Gastroesophageal sphincter (tissue), 4 donors: ENCODE measurements at places on chromosomes 11 and 22. TPM values are rescaled to one million over a fixed set of nuclear protein-coding genes. Genes with fewer than 3 reads are reported as not detected.
A peak's percentile ranks its signal among the peaks of the same experiment; 100 is the strongest.

Gene HBG2
- total RNA-seq = not detected

Gene SYT7
- total RNA-seq = 3.7 TPM

Gene RIC3
- total RNA-seq = 33.2 TPM

Gene TTC28
- total RNA-seq = 53.3 TPM

Gene C11orf87
- total RNA-seq = not detected

Gene UBQLN3
- total RNA-seq = 0.15 TPM

Gene PRG3
- total RNA-seq = not detected

Gene SCO2
- not detected for total RNA-seq

DNA sequence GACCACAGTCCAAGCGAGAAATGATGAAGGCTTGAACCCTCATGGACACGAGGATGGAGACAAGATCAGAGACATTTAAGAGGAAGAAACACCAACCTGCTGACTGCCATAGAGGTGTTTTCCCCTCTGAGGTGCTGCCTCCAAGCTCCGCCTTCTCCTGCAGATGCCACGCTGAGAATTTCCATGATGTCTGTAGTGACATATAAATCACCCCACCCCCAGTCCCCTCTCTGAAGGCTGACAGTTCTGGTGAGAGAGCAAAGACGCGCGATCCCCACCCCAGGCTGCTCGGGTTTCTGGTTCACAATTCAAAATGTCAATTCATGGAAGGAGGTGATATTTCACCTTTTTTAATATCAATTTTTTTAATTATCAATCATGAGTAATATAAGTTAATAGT lies 28.2 kb downstream of the LRRC32 start:
- no peaks in the 10 kb centered on the region for H3K36me3 ChIP-seq
- H3K4me1 ChIP-seq = no peaks in the 10 kb centered on the region
- H3K27ac ChIP-seq = no peak overlapping the region
- no peak overlapping the region for H3K4me3 ChIP-seq

GRCh38 chr11:97502201-97502600 lies 1112.4 kb downstream of the JRKL start:
- H3K4me3 ChIP-seq = no peak overlapping the region
- H3K27me3 ChIP-seq = no peaks in the 10 kb centered on the region
- no peaks in the 10 kb centered on the region for H3K36me3 ChIP-seq
- H3K27ac ChIP-seq = no peak overlapping the region

DNA sequence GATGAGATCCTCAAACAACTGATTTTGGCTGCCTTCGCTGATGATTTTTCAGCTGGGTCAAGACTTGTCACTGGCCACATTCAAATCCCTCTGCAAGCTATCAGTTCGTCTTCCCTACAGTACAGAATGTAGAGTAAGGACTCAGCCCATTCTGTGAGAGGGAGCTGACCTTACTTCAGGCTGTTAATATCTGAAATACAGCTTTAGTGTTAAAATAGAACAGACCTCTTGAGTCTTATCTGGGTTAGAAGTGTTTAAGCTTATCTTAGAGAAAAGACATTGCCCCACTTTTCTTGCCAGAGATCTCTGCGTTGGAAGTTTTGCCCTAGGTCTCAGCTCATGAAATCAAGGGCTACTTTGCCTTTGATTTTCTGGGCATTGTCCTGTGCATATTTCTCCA lies 383.4 kb upstream of the LARGE1 start:
- no peaks in the 10 kb centered on the region for H3K4me1 ChIP-seq
- no peaks in the 10 kb centered on the region for H3K27me3 ChIP-seq
- H3K36me3 ChIP-seq = no peaks in the 10 kb centered on the region
- H3K4me3 ChIP-seq = no peak overlapping the region

DNA sequence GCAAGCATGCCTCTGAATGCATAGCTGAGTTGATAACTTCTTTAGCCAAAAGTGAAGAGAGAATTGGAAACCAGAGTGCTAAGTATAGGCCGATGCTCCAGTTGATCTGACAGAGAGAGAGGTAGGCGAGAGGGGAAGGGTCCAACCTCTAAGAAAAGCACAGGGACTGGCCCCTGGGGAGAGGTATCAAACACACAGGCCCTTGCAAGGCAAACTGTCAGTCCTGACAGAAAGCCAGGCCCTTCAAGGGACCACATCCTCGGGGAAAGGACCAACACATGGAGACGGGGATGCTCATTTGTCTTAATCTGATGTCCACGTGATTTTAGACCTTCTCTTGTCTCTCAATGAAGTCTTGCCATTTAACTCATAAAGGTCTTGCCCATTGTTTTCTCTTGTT lies 43.9 kb upstream of the SPATA19 start:
- no peak for ATAC-seq
- H3K27me3 ChIP-seq = peaks cover 13% of the 10 kb centered on the region
- no peak overlapping the region for H3K27ac ChIP-seq

DNA sequence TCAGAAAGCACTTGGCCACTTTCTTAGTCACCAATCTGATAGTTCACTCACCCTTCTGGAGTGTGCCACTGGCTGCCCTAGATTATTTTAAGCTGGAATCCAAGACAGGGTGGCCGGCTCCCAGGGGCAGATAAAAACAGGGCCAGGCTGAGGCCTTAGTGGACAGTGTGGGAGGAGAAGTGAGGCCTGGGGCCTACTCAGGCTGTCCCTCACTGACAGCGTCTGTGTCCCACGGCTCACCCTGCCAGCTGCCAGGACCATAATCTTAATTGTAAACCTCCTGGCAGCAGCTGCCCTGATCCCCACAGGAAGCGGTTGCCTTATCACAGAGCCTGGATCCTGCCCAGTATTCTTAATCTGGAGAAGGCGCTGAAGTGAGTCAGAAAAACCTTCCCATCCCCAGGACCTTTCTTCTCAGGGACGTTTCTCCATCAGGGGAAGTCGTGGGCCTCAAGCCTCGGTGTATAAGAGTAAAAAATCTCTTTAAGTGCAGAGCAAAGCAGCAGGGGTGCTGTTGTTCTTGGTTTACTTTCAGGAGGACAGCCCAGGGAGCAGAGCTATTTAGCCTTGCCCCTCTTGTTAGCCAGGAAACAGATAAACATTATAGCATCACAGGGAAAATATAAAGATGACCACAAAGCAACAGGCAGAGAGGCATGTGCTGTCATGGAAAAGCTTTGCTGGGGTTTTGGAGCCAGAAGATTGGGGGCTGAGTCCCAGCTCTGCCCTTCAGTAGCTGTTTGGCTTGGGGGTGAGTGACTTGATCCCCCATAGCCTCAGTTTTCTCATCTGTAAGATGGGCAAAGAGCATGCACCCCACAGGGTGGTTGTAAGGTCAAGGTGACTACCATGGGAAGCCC lies 39.6 kb downstream of the TSPAN18 start:
- no peaks in the 10 kb centered on the region for H3K27me3 ChIP-seq
- H3K36me3 ChIP-seq = no peaks in the 10 kb centered on the region
- peaks cover 66% of the 10 kb centered on the region for H3K4me1 ChIP-seq
- peak; percentile 54 for ATAC-seq
- peak overlapping the region; percentile 93 for H3K27ac ChIP-seq
- H3K4me3 ChIP-seq = no peak overlapping the region

DNA sequence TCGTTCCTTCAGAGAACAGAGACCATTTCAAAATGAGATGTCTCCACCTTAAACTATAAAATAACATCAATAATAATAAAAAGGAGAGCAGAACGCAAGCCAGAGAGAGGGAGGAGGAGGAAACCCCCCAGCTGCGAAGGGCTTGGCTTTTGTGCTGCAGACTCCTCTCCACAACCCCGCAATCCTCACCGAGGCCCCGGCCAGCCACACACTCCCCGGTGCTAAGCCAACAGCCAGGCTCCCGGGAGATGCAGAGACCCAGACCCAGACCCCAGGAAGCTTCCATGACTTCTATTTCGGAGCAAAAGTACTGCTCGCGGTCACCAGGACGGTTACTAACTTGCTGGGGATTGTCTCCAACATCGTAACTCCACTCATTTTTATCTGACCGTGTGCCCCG lies 10.6 kb downstream of the PHF21B start:
- peaks cover 43% of the 10 kb centered on the region for H3K27me3 ChIP-seq
- no peak overlapping the region for H3K4me3 ChIP-seq
- H3K4me1 ChIP-seq = no peaks in the 10 kb centered on the region
- no peak overlapping the region for H3K27ac ChIP-seq
- no peaks in the 10 kb centered on the region for H3K36me3 ChIP-seq

DNA sequence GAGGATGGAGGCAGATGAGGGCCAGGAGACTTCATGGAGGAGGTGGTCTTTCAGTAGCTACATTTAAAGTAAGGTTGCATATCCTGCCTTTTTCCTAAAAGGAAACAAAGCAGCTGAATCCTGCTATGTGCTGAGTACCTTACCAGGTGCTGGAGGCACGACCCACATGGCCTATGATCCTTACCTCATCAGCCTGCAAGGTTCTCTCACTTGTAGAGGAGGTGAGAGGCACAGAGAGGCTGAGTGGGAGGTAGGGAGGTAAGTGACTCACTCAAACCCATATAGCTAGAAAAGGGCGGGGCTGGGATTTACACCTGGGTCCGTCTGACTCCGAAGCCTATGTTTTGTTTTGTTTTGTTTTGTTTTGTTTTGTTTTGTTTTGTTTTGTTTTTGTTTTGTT lies 75.8 kb downstream of the BUD13 start:
- H3K4me3 ChIP-seq = no peak overlapping the region
- ATAC-seq = no peak
- no peaks in the 10 kb centered on the region for H3K4me1 ChIP-seq
- no peak overlapping the region for H3K27ac ChIP-seq
- no peaks in the 10 kb centered on the region for H3K36me3 ChIP-seq

- no peak overlapping the region for H3K4me3 ChIP-seq
- H3K4me1 ChIP-seq = no peaks in the 10 kb centered on the region
- no peak overlapping the region for H3K27ac ChIP-seq
- no peak for ATAC-seq
These were observed 35.0 kb upstream of the OR9G4 start for GRCh38 chr11:56783448-56784041.

DNA sequence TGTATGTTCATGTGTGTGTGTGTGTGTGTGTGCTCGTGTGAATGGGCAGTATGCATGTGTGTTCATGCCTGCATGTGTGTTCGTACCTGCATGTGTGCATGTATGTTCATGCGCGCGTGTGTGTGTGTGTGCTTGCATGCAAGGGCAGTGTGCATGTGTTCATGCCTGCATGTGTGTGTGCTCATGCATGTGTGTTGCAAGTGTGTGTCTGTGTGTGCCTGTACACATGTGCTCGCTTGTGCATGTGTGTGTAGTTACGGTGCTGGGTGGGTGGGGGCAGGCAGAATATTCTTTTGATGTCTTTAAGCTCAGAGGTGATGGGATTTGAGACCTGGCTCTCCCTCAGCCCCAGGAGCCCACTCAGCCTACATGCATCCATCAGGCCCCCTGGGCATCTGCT lies 822.1 kb downstream of the BRD1 start:
- ATAC-seq = no peak
- H3K36me3 ChIP-seq = no peaks in the 10 kb centered on the region
- no peak overlapping the region for H3K4me3 ChIP-seq
- peaks cover 44% of the 10 kb centered on the region for H3K27me3 ChIP-seq
- H3K27ac ChIP-seq = no peak overlapping the region
- H3K4me1 ChIP-seq = no peaks in the 10 kb centered on the region

GRCh38 chr22:40436505-40437431 lies 66.4 kb downstream of the SGSM3 start:
- H3K27ac ChIP-seq = peak overlapping the region; percentile 75
- H3K27me3 ChIP-seq = no peaks in the 10 kb centered on the region
- no peaks in the 10 kb centered on the region for H3K4me1 ChIP-seq
- H3K4me3 ChIP-seq = peak overlapping the region; percentile 33
- ATAC-seq = peak; percentile 59
- peaks cover 18% of the 10 kb centered on the region for H3K36me3 ChIP-seq

DNA sequence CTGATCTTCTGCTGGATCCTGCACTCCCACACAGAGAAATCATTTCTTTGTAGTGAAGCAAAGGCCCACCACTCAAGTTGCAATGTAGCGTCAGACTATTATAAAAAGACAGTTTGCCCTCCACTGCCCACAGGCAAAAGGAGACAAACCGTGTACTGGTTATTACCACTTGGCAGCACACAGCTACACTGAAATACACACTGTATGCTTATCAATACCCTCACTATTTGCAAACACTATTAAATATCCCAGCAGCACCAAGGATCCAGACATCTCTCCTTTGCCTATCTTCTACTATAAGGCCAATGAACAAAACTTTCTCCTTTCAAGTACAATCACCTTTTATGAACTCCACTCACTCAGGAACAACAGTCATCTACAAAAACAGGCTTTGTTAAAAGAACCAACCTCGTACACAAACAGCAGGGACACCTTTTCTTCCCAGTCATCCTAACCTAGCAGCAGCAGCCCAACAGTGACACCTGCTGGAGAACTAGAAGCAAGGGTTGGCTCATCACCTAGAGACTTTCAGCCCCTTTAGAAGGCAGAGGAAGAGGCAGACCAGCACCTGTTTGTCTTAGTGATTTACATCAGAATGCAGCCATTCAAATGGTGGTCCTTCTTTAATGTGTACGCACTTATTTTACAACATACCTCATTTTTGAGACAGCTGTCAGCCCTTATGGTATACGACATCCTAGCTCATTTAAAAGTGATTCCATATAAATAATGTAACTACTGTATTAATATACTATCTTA lies 56.1 kb downstream of the AMBRA1 start:
- no peak overlapping the region for H3K4me3 ChIP-seq
- no peak overlapping the region for H3K27ac ChIP-seq
- peak; percentile 60 for ATAC-seq
- H3K36me3 ChIP-seq = no peaks in the 10 kb centered on the region
- peaks cover 22% of the 10 kb centered on the region for H3K4me1 ChIP-seq

- H3K4me1 ChIP-seq = no peaks in the 10 kb centered on the region
- no peak overlapping the region for H3K27ac ChIP-seq
- no peaks in the 10 kb centered on the region for H3K27me3 ChIP-seq
- H3K36me3 ChIP-seq = peaks cover 71% of the 10 kb centered on the region
- no peak for ATAC-seq
These were observed 10.5 kb downstream of the PTDSS2 start for GRCh38 chr11:460331-461199.

GRCh38 chr11:116615211-116615865 lies 157.4 kb downstream of the BUD13 start:
- no peak for ATAC-seq
- no peak overlapping the region for H3K27ac ChIP-seq
- peaks cover 23% of the 10 kb centered on the region for H3K27me3 ChIP-seq
- H3K4me1 ChIP-seq = no peaks in the 10 kb centered on the region
- H3K4me3 ChIP-seq = no peak overlapping the region
- no peaks in the 10 kb centered on the region for H3K36me3 ChIP-seq

DNA sequence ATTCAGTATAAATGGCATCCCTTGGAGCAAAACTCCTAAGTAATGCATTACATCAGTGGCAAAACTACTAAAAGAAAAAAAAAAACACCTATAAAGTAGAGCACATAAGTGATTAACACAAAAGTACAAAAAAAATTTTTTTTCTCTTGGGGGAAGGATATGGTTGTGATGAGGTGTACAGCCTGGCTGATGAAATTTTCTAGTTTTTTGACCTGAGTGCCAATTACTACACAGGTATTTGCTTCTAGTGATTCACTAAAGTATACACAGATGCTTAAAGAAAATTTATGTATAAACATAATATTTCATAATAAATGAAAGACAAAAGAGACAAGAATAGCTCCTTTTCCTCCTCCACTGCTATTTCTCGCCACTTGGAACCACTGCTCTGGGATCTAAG lies 71.8 kb upstream of the APOA1 start:
- H3K27me3 ChIP-seq = no peaks in the 10 kb centered on the region
- H3K4me1 ChIP-seq = no peaks in the 10 kb centered on the region
- H3K36me3 ChIP-seq = no peaks in the 10 kb centered on the region
- H3K27ac ChIP-seq = no peak overlapping the region
- no peak overlapping the region for H3K4me3 ChIP-seq

GRCh38 chr11:43376065-43376464 lies 17.3 kb downstream of the TTC17 start:
- no peak overlapping the region for H3K27ac ChIP-seq
- H3K36me3 ChIP-seq = peaks cover 26% of the 10 kb centered on the region
- no peak for ATAC-seq
- no peaks in the 10 kb centered on the region for H3K27me3 ChIP-seq
- peaks cover 30% of the 10 kb centered on the region for H3K4me1 ChIP-seq
